Suprapubic skin (tissue), 4 donors: ENCODE measurements at places on chromosomes 11 and 22.

DNA sequence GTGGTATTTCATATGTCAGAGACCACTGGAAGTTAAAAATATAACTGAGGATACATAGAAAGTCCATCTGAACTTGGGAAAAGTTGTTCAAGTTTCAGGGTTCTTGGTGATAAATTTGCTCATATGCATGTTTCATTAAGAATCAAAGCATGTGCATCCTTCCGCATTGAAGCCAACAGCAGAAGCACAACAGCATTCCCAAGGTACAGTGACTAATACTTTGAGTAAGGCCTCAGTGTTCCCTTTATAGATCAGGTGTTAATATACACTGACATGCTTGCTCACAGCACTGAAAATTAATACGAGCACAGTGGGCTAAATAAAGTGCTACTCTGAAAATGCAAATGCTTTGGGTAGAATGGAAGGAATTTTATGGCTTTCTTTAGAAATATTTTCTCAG, 691.1 kb downstream of the METTL15 start:
- DNase-seq: no peak

- no peak for DNase-seq
Observed at GRCh38 chr11:27216270-27217149, 146.5 kb downstream of the CCDC34 start.

DNA sequence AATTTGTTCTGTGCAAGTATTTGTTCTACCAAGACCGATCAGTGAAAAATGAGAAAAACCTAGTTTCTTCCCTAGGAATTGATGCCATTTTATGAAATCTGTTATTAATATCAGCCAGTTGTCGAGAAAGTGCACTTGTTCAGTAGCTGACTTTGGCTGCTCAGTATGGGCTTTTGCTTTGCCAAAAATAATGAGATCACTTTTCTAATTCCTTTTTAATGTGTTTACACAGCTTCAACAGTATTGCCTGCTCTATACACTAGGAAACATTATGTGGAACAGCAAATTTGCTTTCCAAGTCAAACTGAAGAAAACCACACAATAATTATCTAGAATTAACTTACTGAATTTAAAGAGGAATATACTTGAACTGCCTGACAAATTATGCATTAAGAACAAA, 34.4 kb downstream of the SCUBE2 start:
- no peak for DNase-seq

DNA sequence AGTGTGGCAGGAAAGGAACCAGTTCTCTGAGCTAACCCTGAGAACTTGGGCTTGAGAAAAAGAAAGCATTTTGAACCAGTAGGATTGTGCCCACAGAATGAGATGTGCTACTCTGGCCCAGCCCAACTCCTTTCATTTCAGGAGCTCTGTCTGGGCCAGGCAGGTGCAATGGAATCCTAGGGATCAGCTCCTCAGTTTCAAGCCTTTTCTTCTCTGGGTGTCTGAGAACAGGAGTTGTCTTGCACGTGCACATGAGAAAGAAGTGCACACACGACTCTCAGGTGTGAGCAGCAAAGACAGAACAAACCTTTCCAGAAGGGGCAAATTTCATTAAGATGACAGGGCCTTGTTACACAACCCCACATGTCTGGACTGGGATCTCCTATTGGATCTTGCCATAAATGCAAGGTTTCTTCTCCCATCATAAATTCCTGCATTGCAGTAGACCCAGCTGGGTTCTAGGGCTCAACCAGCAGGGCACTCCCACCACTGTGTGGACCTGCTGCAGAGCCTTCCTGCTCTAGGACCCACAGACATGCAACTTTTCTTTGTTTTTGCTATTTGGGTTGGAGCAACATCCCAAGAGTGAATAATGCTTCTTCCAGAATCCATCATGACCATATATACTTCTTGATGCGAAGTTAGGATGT, 24.5 kb upstream of the GGTLC2 start:
- no peak for DNase-seq

- DNase-seq: no peak
Observed at GRCh38 chr22:35593071-35593890, 23.8 kb downstream of the MB start.

GRCh38 chr11:89436071-89436470, 55.1 kb downstream of the NOX4 start:
- no peak for DNase-seq

GRCh38 chr22:49786976-49787706, 40.5 kb downstream of the BRD1 start:
- DNase-seq: no peak

DNA sequence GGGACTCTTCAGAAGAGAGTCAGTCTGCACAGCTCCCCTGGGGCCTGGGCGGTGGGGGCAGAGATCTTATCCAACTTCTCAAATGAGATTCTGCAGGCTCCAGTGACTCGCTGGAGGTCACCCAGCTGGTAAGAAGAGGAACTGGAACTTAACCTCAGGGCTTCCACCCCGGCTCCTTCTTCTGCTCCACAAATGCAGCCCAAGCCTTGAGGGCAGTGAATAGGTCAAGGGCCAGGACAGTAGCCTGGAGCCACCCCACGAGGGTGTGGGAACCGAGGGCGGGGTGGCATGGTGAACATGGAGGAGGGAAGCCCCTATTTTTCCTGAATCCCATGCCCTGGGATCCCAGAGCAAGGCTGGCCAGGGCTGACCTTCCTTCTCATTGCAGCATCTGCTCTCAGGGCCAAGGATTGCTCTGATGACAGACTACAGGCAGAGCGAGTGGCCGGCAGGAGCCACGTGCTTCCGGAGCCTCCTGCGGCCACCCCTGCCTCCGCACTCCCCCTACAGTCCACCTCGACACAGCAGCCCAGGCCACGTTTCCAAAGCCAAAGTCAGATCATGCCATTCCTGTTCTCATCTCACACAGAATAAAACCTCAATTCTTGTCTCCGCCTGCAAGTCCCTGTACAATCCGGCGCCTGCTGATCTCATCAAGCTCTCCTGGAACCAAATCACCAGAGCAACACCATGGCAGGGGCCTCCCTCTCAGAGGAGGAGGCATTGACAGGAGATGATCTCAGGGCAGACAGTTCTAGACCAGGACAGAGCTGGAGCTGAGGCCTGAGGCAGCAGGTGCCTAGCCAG, 21.1 kb upstream of the UPK3A start:
- peak; percentile 91 for DNase-seq

- no peak for DNase-seq
Observed at GRCh38 chr11:132073787-132074186, 703.4 kb downstream of the NTM start.

GRCh38 chr11:102220728-102221467, 96.4 kb upstream of the BIRC3 start:
- no peak for DNase-seq

GRCh38 chr11:22349491-22349890, 11.3 kb downstream of the SLC17A6 start:
- DNase-seq: no peak

DNA sequence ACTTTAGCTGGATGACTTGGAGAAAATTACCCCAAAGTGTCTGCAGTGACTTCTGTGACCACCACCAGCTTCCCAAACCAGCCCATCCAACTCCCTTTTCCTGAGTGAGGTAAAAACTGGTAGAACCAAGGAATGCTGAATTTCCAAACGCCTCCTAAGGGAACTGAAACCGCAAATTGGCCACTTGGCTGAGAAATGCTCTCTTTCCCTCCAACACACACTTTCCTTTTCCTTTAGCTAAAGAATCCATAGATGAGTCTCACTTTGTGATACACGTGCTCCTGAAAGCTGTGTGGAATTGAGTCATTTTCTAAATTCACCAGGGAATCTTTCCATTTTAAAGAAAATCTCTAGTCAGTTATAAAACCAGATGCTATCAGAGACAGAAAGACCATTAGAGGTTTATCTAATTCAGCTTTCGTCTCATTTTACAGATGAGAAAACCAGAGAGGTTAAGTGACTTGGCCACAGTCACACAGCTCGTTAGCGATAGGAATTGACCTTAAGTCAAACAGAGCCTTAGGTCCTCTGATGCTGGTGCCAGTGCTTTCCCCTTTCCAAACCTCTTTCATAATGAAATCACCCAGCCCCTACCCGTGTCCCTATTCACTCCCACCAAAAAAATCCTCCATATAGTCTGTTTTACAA, 137.2 kb downstream of the COMMD9 start:
- DNase-seq: no peak

DNA sequence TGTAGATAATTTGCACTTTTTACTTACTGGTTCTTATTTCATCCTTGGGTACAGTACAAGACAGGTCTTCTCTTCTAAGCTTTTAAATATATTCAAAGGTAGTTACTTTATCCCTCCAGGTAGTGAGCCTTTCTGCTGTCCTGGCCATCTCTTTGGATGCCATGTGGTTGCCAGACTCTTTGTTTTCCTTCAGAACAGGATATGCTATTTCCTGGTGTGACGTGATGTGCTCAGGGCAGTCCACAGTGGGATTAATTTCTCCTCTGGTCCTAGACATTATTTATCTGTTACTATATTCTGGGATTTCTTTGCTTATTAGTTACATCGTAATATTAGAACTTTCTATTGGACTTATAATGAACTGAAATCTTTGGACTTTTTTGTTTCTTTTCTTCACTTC, 63.7 kb downstream of the PPP6R3 start:
- DNase-seq: no peak

- DNase-seq: no peak
Observed at GRCh38 chr22:43053176-43053575, 36.0 kb downstream of the TTLL1 start.

- DNase-seq: no peak
Observed at GRCh38 chr22:47002692-47003091, 240.2 kb downstream of the TBC1D22A start.

DNA sequence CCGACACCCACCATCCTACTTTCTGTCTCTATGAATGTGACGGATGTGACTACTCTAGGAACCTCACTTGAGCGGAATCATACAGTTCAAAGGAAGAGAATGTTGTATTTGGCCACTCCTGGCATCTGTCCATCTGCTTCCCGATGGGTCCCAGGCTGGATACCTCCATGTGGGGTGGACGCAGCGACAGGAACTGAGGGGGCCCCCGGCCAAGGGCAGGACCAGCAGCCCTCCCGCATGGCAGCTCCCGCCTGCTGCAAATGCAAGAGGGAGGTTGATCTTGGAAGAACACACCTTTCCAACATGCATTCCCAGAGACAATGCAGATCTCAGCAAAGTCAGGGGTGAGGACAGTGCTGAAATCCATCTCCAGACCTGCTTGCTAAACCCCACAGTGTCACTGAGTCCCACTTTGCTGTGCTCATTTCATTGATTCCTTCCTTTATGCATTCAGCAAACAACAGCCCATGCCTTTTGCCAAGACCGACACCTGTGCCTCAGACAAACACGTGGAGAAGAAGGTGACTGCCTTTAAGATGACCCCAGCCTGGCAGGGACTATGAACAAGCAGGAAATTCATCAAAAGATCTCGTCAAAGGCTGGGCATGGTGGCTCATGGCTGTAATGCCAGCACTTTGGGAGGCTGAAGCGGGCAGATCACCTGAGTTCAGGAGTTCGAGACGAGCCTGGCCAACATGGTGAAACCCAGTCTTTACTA, 246.2 kb downstream of the CTTN start:
- DNase-seq: no peak

- no peak for DNase-seq
Observed at GRCh38 chr11:78784321-78785061, 209.8 kb upstream of the NARS2 start.
